ENCODE measurements at places on chromosomes 1 and 21.

DNA sequence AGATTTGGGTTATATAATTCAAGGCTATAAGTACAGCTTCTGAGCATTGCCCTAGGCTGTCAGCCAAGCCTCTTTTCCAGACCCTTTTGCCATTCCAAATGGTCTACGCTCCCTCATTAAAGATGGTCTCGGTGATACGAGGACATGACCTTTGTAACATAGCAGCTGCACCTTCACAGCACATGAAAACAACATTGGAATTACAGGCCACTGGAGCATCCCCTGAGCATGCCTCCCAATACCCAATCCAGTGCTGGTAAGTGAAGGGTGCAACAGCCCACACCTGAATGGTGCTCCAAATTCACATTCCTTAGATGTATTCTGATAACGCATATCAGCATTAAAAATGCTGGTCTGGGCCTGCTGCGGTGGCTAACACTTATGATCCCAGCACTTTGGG, 20.1 kb upstream of the PTPRF start:
- no peak for DNase-seq

GRCh38 chr1:48773133-48773532, 3.6 kb downstream of the BEND5 start:
- no peak for DNase-seq

DNA sequence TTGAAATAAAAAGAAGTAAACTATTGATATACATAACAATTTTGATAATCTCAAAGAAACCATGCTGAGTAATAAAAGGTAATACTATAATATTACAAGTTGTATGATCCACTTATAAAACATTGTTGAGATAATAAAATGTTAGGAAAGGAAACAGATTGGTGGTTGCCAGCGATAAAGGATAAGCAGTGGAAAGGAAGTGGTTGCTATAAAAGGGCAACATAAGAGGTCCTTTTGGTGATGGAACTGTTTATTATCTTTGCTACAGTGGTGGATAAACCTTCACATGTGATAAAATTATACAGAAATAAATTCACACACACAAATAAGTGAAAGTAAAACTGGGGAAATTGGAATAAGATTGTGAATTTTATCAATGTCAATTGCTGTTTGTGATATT, 15.1 kb downstream of the OR6F1 start:
- DNase-seq, result no peak

GRCh38 chr21:14522736-14523135, 23.4 kb downstream of the SAMSN1 start:
- no peak for DNase-seq

GRCh38 chr1:183241471-183241870, 55.4 kb downstream of the LAMC2 start:
- DNase-seq, result no peak

GRCh38 chr1:212915245-212916091, 34.9 kb upstream of the VASH2 start:
- no peak for DNase-seq

Measured in stimulated activated CD4-positive, alpha-beta T cell treated with anti-CD3 and anti-CD28 coated beads, Interleukin-4, amount 100 ng/mL, for 4 hours (primary cell).